Spinal cord (tissue), 10 donors: ENCODE measurements at places on chromosomes 3 and 15.

- no peak for DNase-seq
Observed at GRCh38 chr3:124652009-124652408, 78.2 kb upstream of the UMPS start.

DNA sequence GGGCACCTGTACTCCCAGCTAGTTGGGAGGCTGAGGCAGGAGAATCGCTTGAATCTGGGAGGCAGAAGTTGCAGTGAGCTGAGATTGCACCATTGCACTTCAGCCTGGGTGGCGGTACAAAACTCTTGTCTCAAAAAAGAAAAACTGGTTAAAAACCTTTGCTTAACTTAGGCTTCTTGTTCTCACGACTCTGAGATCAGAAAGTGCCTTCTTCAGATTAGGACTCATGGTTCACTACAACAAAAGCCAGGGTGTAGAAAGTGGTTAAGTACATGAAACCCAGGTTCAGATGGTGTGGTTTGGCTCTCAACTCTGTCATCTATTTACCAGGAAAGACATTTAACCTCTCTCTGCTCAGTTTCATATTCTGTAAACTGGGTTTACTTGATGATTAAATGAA, 168.4 kb downstream of the TUSC7 start:
- DNase-seq: no peak

DNA sequence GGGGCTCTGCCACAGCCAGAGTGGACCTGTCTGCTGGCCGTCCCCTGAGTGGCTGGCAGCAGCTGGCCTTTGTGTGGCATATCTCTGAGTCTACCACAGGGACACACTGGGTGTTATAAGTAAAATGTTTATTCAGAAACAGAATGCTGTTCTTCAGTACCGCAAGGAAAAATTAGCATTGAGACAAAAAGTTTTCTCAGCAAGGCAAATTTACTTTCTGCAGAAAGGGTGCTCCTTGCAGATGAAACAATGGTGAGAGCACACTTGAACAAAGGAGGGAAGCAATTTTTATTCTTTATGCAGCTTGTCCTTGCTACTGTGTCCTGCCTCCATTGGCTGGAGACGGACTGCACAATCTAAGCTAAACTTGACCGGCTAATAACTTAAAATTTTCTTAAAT, 4.0 kb downstream of the TMEM89 start:
- no peak for DNase-seq

GRCh38 chr3:21755896-21756295, 4.9 kb upstream of the ZNF385D start:
- DNase-seq: no peak

GRCh38 chr3:192889679-192890078, 28.0 kb downstream of the MB21D2 start:
- no peak for DNase-seq
